EH (cell line): ENCODE measurements at places on chromosomes 4 and X.
A peak's percentile ranks its signal among the peaks of the same experiment; 100 is the strongest.

DNA sequence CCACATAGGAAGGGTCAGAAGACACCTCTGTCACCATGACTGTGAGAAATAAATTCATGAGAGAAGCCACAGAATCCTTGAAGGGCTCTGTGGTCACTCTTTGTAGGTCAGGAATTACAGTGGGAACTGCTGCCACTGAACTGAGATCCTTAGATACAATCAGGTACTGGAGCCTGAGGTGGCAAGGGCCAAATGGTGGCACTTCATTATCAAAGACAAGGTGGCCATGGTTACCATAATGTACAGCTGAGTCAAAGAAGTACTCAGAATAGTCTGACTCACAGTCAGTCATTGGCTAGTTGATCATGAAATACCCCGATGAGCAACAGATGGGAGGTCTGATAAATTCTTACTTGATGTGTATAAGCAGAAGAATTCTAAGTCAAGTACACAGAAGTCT is 131.9 kb downstream of the RTL3 start:
- peak; percentile 50 for DNase-seq

DNA sequence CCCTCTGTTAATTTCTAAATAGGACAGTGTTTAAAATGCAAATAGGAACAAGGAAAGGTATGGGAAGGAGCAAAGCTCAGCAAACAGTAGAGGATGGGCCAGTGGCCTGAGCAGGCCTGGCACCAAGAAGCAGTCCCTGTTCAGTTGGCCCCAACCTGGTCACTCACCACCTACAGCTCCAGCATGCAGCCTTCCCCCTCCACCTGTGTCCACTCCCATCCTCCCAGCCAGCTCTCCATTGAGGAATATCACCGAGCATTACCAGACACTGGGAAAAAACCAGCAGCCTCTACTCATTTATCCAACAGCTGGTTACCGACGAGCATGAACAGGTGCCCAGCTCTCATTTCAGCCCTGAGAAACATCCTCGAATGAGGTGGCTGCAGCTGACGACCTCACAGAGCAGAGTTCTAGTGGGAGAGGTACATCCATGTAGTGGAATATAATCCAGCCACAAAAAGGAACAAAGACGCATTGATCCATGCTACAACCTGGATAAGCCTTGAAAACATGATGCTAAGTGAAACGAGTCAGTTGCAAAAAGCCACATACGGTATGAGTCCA is 25.6 kb downstream of the CD99L2 start:
- DNase-seq = no peak

DNA sequence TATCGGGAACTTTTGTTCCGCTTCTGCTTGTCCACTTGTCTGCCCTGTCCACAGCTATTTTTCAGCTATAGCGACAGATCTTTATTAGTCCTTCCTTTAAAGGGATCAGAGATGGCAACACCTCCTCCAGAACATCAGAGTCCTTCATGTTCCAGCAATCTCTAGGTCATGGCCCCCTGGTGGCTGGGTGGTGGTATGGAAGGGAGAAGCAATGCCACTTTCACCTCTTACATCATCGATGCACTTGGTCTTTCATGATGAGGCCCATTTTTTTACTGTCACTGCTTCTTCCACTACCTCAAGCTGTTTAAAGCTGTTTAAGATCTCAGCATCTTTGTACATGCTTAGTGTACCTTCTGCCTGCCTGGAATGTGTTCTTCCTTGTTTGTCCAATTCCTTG is 106.7 kb downstream of the ARHGAP6 start:
- no peak for DNase-seq

DNA sequence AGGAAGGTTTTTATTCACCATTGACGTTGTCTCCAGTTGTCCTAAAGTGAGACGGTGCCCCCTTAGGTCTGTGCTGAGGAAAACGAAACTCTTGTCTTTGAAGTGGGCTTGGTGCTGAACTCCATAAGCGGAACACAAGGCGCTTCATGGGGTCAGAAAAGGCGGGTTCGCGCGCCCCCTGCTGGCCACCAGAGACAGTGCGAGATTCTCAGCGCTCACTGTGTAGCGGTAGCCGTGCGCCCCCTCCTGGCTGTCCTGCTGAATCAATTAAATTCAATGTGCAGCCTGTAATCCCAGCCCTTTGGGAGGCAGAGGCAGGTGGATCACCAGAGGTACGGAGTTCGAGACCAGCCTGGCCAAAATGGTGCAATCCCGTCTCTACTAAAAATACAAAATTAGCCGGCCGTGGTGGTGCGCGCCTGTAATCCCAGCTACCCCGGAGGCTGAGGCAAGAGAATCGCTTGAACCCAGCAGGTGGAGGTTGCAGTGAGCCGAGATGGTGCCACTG is 64.1 kb downstream of the RLIM start:
- peak; percentile 77 for DNase-seq

GRCh38 chr4:17065821-17066220 is 167.4 kb upstream of the LDB2 start:
- DNase-seq = peak; percentile 63

GRCh38 chrX:42704454-42704853 is 73.5 kb downstream of the PPP1R2C start:
- DNase-seq = peak; percentile 31

GRCh38 chrX:115639334-115639880 is 78.4 kb downstream of the PLS3 start:
- DNase-seq = no peak

DNA sequence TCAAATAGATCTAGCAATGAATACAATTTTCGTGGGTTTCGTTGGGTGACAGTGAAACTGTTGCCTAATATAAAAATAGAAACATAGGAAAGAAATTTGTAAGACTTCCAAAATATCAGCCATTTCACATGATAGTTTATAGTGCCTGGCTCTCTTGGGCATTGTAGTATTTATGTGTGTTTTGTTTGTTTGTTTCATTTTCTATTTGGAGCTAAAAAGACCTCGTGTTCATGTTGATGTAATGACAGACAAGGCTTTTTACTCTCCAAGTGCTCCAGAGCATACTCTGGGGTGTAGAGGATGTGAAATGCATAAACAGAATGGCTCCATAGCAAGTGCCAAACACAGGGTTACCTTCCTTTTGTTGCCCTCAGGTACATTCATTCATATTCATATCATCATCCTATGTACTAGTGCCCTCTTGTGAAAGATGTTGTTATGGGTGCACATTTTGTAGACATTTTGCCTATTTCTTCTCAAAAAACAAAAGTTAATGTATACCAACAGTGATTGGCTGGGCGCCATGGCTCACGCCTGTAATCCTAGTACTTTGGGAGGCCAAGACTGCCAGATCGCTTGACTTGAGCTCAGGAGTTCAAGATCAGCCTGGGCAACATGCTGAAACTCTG is 100.7 kb upstream of the AMOT start:
- no peak for DNase-seq

GRCh38 chr4:105440890-105441289 is 33.0 kb downstream of the PPA2 start:
- peak; percentile 3 for DNase-seq

DNA sequence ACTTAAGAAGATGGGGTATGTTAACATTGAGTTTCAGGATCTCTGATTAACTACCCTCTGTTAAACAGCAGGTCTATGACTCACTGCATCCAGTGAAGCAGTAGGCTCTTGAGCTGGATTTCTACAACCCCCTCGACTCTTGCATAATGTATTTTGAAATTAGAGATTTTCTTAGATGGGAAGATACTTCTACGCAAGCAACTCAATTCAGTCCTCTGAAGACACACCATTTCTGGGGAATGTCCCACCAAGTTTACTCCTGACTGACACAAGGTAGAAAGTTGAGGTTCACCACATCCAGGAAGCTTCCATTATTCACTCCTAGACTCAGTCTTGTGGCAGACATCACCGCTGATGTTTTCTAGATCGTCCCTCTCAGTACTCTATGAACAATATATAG is 12.9 kb downstream of the PALLD start:
- DNase-seq = peak; percentile 16

DNA sequence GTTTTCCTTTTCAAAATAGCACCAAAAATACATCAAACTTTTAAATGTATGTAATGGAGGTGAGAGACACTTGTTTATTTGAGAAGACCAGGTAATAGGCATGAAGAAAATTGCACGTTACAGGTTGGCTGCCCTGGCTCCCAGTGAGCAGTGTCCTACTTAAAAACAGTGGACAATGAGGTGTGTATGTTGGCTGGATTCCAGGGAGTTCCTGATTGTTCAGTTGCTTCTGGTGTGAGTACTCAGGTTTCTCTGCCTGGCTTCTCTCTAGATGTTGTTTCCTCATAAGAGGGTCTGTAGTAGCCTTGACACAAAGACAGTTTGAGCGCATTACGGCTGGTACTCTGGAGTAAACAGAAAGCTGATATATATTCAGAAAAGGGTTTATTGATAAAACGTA is 29.4 kb downstream of the SNX25 start:
- peak; percentile 13 for DNase-seq

GRCh38 chrX:101287402-101287801 is 3.7 kb downstream of the TAF7L start:
- peak; percentile 52 for DNase-seq

GRCh38 chrX:1591863-1592469 is 562 bp downstream of the AKAP17A start:
- DNase-seq = peak; percentile 25

DNA sequence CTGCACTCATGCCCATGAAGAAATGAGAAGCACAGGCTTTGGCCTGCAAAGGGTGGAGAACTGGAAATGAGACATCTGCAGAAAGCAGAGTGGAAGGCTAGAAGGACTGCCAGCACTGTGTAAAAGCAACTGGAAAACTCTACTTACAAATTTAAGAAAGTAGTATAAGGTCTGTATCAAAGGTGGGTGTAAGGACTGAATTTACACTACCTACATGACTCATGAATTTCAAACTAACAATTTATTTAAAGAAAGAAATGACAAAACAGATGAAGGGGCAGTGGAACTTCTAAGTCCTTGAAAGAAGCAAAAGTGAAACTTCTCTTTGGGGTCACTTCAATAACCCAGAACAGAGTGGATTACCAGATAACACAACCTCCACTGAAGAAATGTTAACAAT is 71.2 kb downstream of the SLC10A7 start:
- no peak for DNase-seq

- DNase-seq = peak; percentile 61
These were observed 21.3 kb upstream of the SOX3 start for GRCh38 chrX:140526171-140526570.

- DNase-seq = peak; percentile 54
These were observed 42.8 kb upstream of the KLF3 start for GRCh38 chr4:38621028-38621684.

DNA sequence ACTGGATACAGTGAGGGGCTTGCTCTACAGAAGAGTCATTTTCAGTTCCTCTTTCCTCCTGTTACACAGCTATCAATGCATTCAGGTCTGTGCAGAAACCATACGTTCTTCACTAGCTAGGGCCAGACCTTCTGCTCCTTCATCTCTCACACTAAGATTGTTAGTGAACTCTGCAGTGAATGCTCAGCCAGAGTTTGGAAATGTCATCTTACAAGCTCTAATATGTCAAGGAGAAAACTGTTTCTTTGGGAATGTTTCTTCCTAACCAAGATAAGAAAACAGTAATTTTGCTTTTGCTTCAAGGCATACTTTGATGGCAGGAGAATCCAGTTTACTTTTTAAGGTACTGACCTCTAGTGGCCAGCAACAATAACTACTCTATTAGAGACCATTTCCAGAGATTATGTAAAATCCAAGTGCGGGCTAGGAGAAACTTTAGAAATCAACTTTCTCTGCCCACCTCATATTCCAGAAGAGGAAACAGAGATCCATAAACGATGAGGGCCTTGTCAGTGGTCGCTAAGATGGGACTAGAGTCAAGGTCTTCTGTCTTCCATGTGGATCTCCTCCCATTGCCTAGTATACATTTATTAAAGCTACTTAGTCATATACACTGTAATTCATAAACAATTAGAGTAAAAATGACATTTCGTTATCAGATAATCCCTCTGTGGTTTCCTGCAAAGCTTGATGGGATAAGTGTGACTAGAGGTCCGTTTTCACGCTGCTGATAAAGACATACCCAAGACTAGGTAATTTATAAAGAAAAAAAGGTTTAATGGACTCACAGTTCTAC is 12.1 kb upstream of the CC2D2A start:
- DNase-seq = peak; percentile 72

- DNase-seq = no peak
These were observed 1950.9 kb downstream of the ARAP2 start for GRCh38 chr4:34293459-34293858.

DNA sequence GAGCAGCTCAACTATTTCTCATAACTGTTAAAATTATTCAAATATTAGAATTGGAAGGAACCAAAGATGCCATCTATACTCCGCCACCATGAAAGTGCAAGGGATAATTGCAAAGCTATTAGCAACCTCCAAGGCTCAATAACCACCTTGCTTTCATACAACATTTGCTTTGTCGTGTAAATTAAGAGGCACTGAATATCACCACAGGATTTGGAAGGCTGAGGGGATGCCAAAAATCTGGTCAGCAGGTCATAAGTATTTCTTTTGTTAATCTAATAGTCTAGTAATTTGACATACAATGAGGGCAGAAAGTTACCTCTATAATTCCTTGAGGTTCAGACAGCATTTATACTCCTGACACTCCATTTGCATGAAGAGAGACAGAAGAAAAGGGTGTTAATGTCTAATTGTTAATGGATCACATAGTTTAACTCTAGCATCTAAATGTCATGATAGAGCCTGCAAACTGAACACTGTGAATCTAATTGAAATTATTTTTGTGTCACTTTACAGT is 200.9 kb upstream of the DIAPH2 start:
- no peak for DNase-seq

DNA sequence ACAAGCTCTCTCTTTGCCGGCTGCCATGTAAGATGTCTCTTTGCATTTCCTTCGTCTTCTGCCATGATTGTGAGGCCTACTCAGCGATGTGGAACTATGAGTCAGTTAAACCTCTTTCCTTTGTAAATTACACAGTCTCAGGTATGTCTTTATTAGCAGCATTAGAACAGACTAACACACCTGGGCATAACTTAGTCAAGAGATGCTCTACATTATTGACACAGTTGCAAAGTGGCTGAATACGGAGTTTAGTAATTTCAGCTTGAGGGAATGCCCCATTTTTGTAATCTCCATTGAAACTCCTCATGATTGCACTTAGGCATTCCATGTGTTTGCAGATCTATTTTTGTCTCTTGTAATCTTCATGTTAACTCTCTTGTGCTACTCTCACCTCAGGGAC is 299.5 kb upstream of the HAND2 start:
- DNase-seq = no peak

GRCh38 chr4:150491132-150492049 is 90.6 kb upstream of the MAB21L2 start:
- DNase-seq = no peak

DNA sequence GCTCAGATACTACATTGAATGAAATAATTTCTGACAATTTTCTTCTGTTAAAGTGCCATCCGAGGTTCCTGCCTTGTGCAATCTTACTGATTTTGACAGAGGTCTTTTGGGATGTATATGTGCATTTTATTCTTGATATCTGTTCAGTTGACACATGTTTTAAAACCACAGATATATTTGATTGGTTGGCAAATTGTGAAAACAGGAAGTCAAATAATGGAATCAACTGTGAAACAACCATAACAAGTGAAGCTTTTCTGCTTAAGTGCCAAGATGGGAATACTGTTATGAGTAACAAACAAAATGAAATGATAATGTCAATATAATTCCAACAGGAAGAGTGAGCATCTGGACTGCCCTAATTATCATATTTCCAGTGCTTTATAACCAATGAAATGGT is 84.9 kb upstream of the TET2 start:
- DNase-seq = no peak

- no peak for DNase-seq
These were observed 50.4 kb downstream of the MID1 start for GRCh38 chrX:10569946-10570345.

GRCh38 chr4:24054910-24055309 is 165.1 kb upstream of the PPARGC1A start:
- no peak for DNase-seq

GRCh38 chr4:100070868-100071267 is 119.4 kb downstream of the DDIT4L start:
- no peak for DNase-seq

- DNase-seq = no peak
These were observed 1.8 kb downstream of the TLR10 start for GRCh38 chr4:38780833-38781484.
